ENCODE measurements at places on chromosomes 1 and 21.

DNA sequence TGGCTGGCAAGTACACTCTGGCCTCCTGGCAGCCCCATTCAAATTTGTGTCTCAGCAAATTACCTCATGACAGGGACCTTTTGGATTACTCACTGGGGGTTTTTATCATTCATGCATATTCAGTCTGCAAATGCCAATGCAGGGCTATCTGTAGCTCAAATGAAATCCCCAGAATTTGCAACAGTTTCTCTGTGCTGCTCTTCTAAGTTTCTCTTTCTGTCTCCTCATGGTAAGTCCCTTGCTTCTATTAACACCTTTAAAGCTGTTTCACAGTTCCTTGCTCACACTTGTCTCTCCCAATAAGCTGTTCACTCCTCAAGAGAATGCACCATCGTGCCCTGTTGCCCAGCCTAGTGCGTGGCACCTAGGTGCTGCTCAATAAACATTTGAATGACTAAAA is 3.3 kb upstream of the FAM78B start:
- DNase-seq = no peak

- no peak for DNase-seq
Observed at GRCh38 chr1:223665592-223666312, at the start of gene CAPN8. Gene CAPN8, minus strand, starts transcription at chr1:223665701. Its CDS starts 55 bp downstream, at chr1:223665646.

GRCh38 chr1:66350001-66350547 is 183.9 kb upstream of the SGIP1 start:
- peak; percentile 49 for DNase-seq

- no peak for DNase-seq
Observed at GRCh38 chr1:179087665-179088064, 5.8 kb downstream of the TOR3A start.

GRCh38 chr1:226816576-226816975 is 53.8 kb upstream of the PSEN2 start:
- no peak for DNase-seq

DNA sequence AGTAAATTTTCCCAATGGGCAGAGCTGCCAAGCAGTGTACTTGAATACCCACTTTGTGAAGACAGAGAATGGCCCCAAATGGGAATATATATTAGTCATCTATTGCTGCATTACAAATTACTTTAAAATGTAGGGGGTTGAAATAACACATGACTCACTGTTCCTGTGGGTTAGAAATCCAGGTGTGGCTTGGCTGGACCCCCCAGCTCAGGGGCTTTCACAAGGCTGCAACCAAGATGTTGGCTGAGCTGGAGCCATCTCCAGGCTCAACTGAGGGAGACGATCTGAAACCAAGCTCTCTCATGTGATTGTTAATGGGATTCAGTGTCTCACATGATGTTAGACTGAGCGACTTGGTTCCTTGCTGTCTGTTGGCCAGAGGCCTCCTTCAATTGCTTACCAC is 33.4 kb upstream of the ARHGAP29 start:
- no peak for DNase-seq

GRCh38 chr1:177023726-177024125 is 140.8 kb downstream of the ASTN1 start:
- DNase-seq = no peak

GRCh38 chr1:209038735-209039134 is 544.8 kb upstream of the CAMK1G start:
- no peak for DNase-seq

GRCh38 chr21:27201197-27201596 is 234.3 kb upstream of the ADAMTS5 start:
- no peak for DNase-seq

All from activated T-cell treated with anti-CD3 and anti-CD28 coated beads, Interleukin-2, amount 50 U/mL, for 4 hours (primary cell).